Stimulated activated CD8-positive, alpha-beta memory T cell treated with anti-CD3 and anti-CD28 coated beads, Interleukin-2, amount 100 ng/mL, for 1 hour (primary cell): ENCODE measurements at places on chromosomes 3 and 15.

DNA sequence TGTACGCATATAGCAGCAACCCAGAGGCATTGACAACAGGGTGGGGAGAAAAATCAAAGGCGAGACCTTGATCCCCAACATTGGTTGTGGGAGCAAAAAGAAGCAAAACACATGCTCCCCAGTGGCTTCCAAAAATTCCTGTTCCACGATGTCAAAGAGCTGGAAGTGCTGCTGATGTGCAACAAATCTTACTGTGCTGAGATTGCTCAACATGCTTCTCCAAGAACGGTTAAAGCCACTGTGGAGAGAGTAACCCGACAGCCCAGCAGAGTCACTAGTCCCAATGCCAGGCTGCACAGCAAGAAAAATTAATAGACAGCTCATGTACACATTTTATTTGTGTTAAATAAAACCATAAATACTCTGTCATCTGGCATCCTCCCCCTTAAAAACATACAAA lies 179.9 kb upstream of the PFN2 start:
- no peak for DNase-seq

DNA sequence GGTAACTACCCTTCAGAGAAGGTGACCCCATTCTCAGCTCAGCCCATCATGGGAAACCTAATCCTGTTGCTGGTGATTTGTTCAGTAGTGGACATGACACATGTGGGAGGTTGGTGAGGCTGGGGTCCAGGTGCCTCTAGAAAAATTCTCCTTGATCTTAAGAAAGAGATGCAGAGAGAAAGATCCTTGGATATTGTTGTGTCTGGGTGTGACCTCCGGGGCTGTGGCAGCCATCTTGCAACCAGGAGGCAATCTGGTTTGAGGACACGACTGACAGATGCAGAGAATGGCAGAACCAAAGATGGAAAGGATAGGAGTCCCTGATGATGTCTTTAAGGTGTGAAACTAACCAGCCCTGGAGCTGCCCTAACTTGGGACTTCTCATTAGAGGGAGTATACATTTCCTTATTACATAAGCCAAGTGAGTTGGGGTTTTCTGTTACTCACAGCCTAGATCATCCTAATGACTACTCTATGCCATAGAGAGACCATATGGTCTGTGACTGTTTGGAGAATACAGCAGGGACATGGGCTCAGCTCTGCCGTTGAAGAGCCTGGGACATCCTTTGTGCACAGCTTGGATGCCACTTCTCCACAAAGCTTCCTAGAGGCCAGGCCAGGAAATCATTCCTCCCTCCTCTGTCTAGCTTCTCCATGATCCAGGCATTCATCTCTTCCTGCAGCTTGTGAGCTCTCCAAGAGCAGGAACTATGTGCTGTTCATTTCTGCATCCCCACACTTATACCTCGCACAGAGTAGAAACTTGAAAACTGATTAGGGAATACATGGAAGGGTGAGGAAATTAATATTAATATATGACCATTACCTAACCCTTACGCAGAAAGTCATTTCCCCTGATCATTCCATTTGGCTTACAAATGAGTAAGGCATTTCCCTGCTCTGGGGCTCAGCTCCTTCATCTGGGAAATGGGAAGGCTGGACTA lies 45.9 kb downstream of the HRH1 start:
- no peak for DNase-seq

- DNase-seq, result no peak
Measured at GRCh38 chr3:185250247-185250646, 3.6 kb downstream of the EHHADH start.

- no peak for DNase-seq
Measured at GRCh38 chr3:71360764-71361163, 222.8 kb downstream of the FOXP1 start.

GRCh38 chr15:32970847-32971246 lies 223.7 kb downstream of the FMN1 start:
- DNase-seq, result no peak

GRCh38 chr3:71726146-71726545 lies 944 bp upstream of the EIF4E3 start:
- DNase-seq, result no peak

DNA sequence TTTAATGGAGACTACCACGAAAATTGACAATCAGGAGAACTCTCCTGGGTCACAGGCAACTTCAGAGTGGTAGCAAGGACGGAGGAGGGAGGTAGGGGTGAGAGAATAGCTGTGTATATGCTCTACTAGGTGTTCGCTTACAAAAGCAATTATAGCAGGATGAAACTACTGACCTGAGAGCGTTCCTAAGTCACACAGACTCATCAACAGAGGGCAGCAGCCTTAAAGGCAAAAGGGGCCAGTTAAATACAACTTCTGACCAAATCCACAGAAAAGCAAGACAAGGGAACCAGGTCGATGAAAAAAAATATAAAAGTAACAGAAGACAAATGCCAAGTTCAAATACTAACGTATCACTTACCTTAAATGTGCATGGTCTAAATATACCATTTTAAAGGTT lies 894.6 kb downstream of the PLOD2 start:
- DNase-seq, result no peak

DNA sequence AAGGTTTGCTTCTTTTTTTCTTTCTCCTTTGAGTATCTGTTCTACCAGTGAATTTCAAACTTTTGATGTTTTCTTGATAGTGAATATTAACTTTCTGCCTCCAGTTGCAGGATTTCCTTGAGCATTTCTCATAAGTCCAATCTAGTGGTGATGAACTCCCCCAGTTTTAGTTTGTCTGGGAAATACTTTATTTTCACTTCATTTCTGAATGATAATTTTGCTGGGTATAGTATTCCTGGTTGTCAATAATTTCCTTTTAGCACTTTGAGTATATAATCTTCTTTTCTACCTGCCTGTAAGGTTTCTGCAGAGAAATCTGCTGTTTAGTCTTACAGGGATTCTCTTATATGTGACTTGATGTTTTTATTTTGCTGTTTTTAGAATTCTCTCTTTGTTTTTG lies 21.0 kb downstream of the TPRG1 start:
- no peak for DNase-seq

DNA sequence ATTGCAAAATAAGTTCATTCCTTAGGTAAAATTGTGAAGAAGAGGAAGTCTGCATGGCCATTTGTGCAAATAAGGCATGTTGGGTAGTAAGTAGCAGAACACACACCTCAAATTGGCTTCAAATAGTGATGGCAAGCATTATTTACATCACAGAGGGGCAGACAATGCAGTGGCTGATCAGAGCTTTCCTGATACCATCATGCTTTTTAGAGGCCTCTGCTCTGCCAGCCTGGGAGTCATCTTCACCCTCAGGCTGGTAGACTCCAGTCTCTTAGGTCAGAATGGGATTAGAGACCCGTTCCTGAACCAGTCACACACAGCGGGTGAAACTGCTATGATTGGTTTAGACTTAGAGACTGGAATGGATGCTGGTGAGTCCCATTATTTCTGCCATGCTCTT lies 396.0 kb upstream of the MCTP2 start:
- DNase-seq, result no peak

- no peak for DNase-seq
Measured at GRCh38 chr3:87900061-87900460, 158.7 kb downstream of the CGGBP1 start.
